ENCODE measurements at places on chromosomes 12 and 14. TPM values are rescaled to one million over a fixed set of nuclear protein-coding genes. Genes with fewer than 3 reads are reported as not detected.

The LMNTD1 gene
- not detected for total RNA-seq

The CTDSP2 gene
- total RNA-seq = 73.4 TPM

GRCh38 chr12:98895086-98895651 lies 250.1 kb downstream of the APAF1 start:
- DNase-seq = no peak

- no peak for DNase-seq
Observed at GRCh38 chr12:105504286-105504685, 173.8 kb downstream of the C12orf75 start.

The PGF gene
- total RNA-seq = 2.1 TPM

GRCh38 chr12:128976120-128976738 lies 123.0 kb downstream of the GLT1D1 start:
- no peak for DNase-seq

DNA sequence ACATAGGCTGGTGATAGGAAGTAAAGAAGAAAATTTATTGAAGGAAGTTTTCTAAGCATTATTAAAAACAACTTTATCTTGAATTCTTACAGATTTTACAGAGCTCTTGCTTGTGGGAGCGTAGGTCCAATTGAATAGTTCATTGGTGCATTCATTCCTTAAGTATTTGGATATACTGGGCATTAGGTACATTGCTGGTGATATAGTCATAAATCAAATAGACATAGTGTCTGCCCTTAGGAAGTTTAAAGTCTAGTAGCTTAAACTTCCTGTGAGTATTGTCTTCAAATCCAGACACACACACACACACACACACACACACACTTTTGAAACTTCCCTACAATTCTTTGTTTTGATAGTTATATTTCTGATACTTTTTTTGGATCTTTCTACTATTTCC lies 226.7 kb downstream of the FUT8 start:
- no peak for DNase-seq

The GPR162 gene
- total RNA-seq = not detected

- no peak for DNase-seq
Observed at GRCh38 chr12:30110498-30110897, 326.8 kb upstream of the TMTC1 start.
